Stimulated activated CD4-positive, alpha-beta T cell treated with anti-CD3 and anti-CD28 coated beads, TNF-alpha, amount 100 ng/mL, for 1 hour (primary cell): ENCODE measurements at places on chromosomes 1 and 21.
A peak's percentile ranks its signal among the peaks of the same experiment; 100 is the strongest.

DNA sequence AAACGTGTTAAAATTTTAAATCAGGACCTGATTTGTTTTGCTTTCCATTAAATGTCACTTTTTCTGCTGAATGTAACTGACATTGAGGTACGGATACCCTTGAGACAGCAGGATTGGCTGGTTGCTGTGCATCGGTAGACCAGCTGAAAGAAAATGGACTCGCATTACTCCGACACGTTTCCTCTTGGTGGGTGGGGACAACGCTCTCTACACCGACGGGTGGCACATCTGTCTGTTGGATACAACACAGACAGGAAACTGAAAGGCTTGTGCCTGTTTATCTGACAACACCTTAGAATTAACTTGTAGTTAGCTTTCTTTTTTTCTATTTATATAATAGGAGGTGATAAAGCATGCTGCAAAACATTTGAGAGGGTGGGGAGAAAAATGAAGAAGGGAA, 19.4 kb downstream of the PRPF38A start:
- peak; percentile 57 for DNase-seq

DNA sequence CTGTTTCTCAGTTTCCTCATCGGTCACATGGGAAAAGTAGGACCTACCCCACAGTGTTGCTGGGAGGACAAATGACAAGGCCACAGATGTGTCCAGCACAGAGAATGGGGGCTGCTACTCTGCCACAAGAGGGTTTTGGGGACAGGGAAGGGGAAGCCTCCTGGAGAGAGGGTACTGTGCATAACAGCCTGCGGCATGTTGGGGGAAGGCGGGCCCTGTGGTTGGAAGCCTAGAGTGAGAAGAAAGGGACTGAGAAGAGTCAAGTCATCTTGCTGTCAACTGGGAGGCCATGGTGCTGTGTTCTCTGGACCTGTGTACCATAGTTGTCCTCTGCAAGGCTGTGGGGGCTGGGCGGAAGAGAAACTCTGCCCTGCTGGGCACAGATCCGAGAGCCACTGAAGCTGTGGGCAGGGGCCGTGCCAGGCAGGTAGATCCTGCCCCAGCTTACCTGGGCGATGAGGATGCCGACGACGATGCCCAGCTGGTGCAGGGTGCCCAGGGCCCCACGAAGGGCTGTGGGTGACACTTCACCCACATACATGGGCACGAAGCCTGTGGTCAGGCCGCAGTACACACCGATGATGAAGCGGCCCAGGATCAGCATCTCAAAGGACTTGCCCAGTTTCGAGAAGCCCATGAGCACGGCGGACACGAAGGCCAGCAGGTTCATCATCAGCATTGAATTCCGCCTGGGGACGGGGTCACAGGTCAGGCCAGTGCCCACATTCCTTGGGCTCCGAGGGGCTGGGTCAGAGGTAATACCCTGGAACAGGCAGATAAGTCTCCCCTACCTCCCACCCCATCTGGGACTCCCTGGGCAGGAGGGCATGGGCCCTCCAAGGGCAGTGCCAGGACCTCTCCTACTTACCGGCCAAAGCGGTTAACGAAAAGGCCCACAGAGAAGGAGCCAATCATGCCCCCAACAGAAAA, 28.2 kb downstream of the SLC2A1 start:
- DNase-seq, result no peak

DNA sequence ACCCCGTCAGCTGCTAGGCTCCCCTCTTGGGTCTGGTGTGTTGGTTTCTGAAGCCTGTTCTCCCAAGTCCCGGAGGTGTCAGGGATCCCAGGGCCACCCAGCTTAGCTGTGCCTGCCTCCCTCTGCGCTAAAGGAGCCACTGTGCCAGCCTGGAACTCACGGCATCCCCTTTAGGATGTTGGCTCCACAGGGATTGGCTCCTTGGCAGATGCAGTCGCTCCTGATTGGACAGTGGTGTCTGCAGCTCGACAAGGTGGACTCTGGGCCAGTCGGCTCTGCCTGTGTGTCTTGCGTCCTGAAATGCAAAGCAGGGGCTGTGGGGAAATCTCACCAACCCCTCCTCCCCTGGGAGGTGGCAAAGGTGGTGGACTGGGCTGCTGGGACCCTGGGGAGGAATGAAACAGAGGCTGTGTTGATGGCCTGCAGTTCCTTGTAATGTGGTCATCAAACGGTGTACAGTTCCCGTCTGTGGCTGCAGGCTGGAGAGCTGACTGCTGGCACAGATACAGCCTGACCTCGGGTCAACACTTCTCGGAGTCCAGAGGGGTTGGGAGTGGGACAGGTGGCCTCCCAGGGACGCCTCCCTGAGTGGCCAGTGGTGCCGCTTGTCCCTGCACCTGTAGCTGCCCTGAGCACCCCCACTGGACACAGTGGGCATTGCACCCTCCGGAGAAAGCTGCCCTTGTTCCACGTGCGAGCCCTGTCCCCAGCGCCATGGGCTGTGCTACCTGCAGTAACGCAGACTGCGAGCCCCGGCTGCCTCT, 11.5 kb upstream of the KCNAB2 start:
- DNase-seq, result no peak

GRCh38 chr1:118322331-118322730, 137.3 kb upstream of the SPAG17 start:
- no peak for DNase-seq

- no peak for DNase-seq
Measured at GRCh38 chr1:163315773-163316374, 5.9 kb upstream of the NUF2 start.

DNA sequence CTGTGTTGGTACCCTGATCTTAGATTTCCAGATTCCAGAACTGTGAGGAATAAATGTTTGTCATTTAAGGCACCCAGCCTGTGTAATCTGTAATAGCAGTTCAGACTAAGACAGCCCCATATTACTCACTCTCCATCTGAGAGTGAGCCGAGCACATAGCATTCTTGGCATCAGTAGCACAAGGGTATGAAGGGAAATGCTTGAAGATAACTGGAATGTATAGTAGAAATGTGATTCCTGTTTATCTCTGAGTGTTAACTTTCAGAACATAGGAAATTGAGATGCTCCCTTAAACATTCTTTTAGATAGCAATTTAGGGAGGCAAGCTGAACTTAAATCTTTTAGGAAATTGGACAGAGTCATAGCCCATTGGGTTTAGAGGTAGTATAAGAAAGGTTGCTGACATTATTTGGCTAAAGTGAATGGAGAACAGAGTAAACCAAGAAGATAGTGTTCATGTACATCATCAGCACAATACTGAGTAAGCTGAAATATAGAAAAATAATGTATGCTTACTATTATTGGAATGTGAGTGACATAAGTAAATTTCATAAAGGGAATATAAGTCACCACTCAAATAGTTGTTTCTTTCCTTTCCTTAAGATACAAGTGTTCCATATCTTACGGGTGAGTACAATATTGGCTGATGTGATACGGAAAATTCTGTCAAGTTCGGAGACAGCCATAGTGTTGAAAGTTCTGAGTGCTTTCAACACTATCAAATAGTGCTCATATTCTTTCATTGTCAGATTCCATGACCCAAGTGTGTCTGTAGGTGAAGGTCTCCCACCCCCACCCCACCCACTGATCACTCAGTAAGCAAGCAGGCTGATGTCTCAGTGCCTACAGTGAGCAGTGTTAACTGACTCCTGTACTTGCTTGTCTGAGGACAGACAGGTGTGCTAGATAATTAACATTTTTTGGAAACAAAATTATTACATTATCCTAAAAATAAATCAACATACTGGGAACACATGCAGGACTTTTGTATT, 73.7 kb downstream of the LRRC8D start:
- DNase-seq, result no peak
